GM23338 (cell line): ENCODE measurements at places on chromosomes 12 and 14. TPM values are rescaled to one million over a fixed set of nuclear protein-coding genes. Genes with fewer than 3 reads are reported as not detected.

OR4K13 gene
- not detected in 2 replicates for total RNA-seq

PIK3C2G gene
- total RNA-seq = not detected in 2 replicates

MYF5 gene
- total RNA-seq = not detected in 2 replicates

PLEKHD1 gene
- total RNA-seq = 0.28 and 0.35 TPM in 2 replicates

TMEM52B gene
- total RNA-seq = not detected in 2 replicates

FOXJ2 gene
- total RNA-seq = 7.8 and 10.4 TPM in 2 replicates

DTX1 gene
- total RNA-seq = 4.7 and 9.0 TPM in 2 replicates

DEGS2 gene
- total RNA-seq = 0.35 and 0.63 TPM in 2 replicates

ANO4 gene
- 2.6 and 8.7 TPM in 2 replicates for total RNA-seq

RFX4 gene
- 2.1 TPM in 1 of 2 replicates, not detected in the other for total RNA-seq

ETV6 gene
- 11.9 and 15.1 TPM in 2 replicates for total RNA-seq

CNOT2 gene
- 124 and 152 TPM in 2 replicates for total RNA-seq

RNASE13 gene
- total RNA-seq = not detected in 2 replicates

MMP17 gene
- 26.8 and 48.5 TPM in 2 replicates for total RNA-seq

GALNT9 gene
- 2.5 TPM in 2 replicates for total RNA-seq

ZNF641 gene
- 5.3 and 7.2 TPM in 2 replicates for total RNA-seq

RNFT2 gene
- 19.7 and 22.9 TPM in 2 replicates for total RNA-seq

GPR137C gene
- 3.3 and 5.2 TPM in 2 replicates for total RNA-seq

ADAM20 gene
- total RNA-seq = 1.7 and 2.1 TPM in 2 replicates

GALNT4 gene
- total RNA-seq = 2.4 and 3.0 TPM in 2 replicates

NKX2-1 gene
- not detected in 2 replicates for total RNA-seq

FLVCR2 gene
- 3.1 and 3.3 TPM in 2 replicates for total RNA-seq

TMEM132C gene
- total RNA-seq = 0.04 TPM in 1 of 2 replicates, not detected in the other

SPRYD3 gene
- total RNA-seq = 4.7 and 5.4 TPM in 2 replicates

INSM2 gene
- total RNA-seq = not detected in 2 replicates

DPF3 gene
- total RNA-seq = 1.0 TPM in 1 of 2 replicates, not detected in the other

ACTR10 gene
- 30.8 and 48.7 TPM in 2 replicates for total RNA-seq

LTA4H gene
- total RNA-seq = 173 and 189 TPM in 2 replicates

ATP23 gene
- 14.7 and 22.4 TPM in 2 replicates for total RNA-seq

SLC5A8 gene
- 0.10 and 0.35 TPM in 2 replicates for total RNA-seq

DNAJC22 gene
- total RNA-seq = 0.10 TPM in 1 of 2 replicates, not detected in the other

STON2 gene
- 65.4 and 71.0 TPM in 2 replicates for total RNA-seq

CCDC175 gene
- not detected in 2 replicates for total RNA-seq

SP7 gene
- 0.04 and 0.17 TPM in 2 replicates for total RNA-seq

WASHC4 gene
- 83.0 and 94.9 TPM in 2 replicates for total RNA-seq

KIAA0586 gene
- 23.7 and 26.0 TPM in 2 replicates for total RNA-seq

SLC6A15 gene
- total RNA-seq = 22.9 and 27.9 TPM in 2 replicates

RNASE3 gene
- total RNA-seq = not detected in 2 replicates

SLC7A7 gene
- total RNA-seq = 3.6 and 6.1 TPM in 2 replicates

GLIPR1L2 gene
- not detected in 2 replicates for total RNA-seq

RNASE4 gene
- 1.6 and 2.0 TPM in 2 replicates for total RNA-seq

CCDC177 gene
- total RNA-seq = 0.66 and 1.7 TPM in 2 replicates

PRICKLE1 gene
- total RNA-seq = 13.7 and 51.7 TPM in 2 replicates

MORN3 gene
- total RNA-seq = 0.14 and 0.47 TPM in 2 replicates

SCARB1 gene
- 49.3 and 62.5 TPM in 2 replicates for total RNA-seq

VPS33A gene
- 33.4 and 48.0 TPM in 2 replicates for total RNA-seq

CLEC2A gene
- not detected in 2 replicates for total RNA-seq

ARHGAP9 gene
- total RNA-seq = 4.6 and 7.1 TPM in 2 replicates

CHPT1 gene
- 23.0 and 42.6 TPM in 2 replicates for total RNA-seq

KRT83 gene
- not detected in 2 replicates for total RNA-seq

ADAMTS20 gene
- 8.7 and 9.3 TPM in 2 replicates for total RNA-seq

NTS gene
- total RNA-seq = 16.2 and 17.1 TPM in 2 replicates

LPAR5 gene
- total RNA-seq = 0.38 and 0.89 TPM in 2 replicates

PCK2 gene
- total RNA-seq = 103 and 112 TPM in 2 replicates

SAMD15 gene
- total RNA-seq = 0.76 TPM in 1 of 2 replicates, not detected in the other

ESRRB gene
- 0.52 and 1.0 TPM in 2 replicates for total RNA-seq
